ENCODE measurements at places on chromosomes 11 and 22.

- no peak for DNase-seq
Observed at GRCh38 chr22:49193348-49193747, 634.3 kb downstream of the BRD1 start.

DNA sequence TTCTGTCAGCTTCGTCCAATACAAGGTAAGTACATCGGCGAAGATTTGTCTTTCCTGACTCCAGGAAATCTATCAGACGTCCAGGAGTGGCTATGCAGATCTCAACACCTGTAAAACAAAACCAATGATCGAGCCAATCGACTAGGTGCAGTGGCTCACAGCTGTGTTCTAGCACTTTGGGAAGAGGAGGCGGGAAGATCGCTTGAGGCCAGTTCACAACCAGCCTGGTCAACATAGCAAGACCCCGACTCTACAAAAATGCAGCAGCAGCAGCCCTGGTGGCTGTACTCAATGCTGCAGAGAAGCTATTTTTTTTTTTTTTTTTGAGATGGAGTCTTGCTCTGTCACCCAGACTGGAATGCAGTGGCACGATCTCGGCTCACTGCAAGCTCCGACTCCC, 11.2 kb downstream of the DDX17 start:
- DNase-seq, result no peak

GRCh38 chr11:59923813-59924212, 14.4 kb upstream of the OOSP1 start:
- no peak for DNase-seq

DNA sequence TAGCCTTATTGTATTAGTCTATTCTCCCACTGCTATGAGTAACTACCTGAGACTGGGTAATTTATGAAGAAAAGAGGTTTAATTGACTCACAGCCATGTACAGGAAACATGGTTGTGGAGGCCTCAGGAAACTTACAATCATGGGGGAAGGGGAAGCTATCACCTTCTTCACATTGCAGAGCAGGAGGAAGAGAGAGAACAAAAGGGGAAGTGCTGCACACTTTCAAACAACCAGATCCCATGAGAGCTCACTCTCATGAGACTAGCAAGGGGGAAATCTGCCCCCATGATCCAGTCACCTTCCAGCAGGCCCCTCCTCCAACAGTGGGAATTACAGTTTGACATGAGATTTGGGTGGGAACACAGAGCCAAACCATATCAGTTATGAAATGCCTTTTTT, 179.4 kb downstream of the ARHGAP42 start:
- DNase-seq, result no peak

- no peak for DNase-seq
Observed at GRCh38 chr11:24688981-24689380, 192.1 kb downstream of the LUZP2 start.

- no peak for DNase-seq
Observed at GRCh38 chr11:103013421-103013820, 57.9 kb upstream of the MMP13 start.

- DNase-seq, result no peak
Observed at GRCh38 chr11:96384156-96384555, 5.6 kb downstream of the CCDC82 start.
